ENCODE measurements at places on chromosomes 16 and 17.

GRCh38 chr16:20628213-20628612 is 52.0 kb upstream of the ACSM2B start:
- DNase-seq = no peak

DNA sequence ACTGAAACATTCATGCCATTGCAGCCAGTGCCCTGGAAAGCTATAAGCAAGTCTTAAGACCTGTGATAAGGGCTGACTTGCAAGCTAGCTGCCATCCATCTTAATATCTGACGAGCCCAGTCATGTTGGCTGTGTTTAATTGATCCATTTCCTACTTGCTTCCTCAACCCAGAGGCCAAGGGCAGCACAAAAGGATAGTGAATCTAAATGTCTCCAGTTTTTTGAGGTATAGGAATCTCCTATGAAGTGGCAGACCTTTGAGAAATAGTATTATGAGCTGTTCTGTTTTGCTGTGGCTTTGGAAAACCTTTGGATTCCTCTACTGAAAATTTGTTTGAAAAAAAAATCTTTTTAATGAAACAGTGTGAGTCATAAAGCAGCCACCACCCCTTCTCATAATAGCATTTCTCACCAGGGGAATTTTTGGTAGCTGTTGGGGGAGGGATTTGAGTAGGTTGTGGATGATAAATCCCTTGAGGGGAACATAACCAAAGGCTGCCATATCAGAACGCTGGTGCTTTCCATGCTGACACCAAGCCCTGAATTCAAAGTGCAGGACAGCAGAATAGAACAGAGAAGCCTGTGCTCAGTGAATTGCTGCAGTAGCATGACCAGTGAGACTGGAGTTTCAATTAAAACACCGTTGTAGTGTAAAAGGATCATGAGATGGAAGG is 12.9 kb downstream of the ZNRF1 start:
- DNase-seq = peak; percentile 78

GRCh38 chr17:7476494-7476893 is 2.9 kb downstream of the ZBTB4 start:
- DNase-seq = no peak

DNA sequence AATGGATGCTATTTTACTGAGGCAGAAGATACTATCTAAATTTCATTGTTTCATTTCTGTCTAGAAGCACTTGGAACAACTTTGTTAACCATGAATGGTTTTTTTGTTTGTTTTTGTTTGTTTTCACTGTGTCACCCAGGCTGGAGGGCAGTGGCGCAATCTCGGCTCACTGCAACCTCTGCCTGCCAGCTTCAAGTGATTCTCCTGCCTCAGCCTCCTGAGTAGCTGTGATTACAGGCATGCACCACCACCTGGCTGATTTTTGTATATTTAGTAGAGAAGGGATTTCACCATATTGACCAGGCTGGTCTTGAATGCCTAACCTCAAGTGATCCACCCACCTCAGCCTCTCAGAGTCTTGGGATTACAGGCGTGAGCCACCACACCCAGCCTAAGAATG is 40.5 kb downstream of the ABHD15 start:
- DNase-seq = no peak

DNA sequence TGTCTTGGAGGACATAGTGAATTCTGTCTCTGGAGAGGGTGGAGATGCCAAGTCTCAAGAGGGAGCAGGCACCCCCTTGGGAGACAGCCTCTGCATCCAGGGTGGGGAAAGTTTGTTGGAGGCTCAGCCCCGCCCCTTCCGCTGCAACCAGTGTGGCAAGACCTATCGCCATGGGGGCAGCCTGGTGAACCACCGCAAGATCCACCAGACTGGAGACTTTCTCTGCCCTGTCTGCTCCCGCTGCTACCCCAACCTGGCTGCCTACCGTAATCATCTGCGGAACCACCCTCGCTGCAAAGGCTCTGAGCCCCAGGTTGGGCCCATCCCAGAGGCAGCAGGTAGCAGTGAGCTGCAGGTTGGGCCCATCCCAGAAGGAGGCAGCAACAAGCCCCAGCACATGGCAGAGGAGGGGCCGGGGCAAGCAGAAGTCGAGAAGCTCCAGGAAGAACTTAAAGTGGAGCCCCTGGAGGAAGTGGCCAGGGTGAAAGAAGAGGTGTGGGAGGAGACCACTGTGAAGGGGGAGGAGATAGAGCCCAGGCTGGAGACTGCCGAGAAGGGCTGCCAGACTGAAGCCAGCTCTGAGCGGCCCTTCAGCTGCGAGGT is 5.2 kb downstream of the ZNF646 start:
- no peak for DNase-seq

- DNase-seq = no peak
Observed at GRCh38 chr17:76354747-76355310, 1.1 kb upstream of the PRPSAP1 start.

DNA sequence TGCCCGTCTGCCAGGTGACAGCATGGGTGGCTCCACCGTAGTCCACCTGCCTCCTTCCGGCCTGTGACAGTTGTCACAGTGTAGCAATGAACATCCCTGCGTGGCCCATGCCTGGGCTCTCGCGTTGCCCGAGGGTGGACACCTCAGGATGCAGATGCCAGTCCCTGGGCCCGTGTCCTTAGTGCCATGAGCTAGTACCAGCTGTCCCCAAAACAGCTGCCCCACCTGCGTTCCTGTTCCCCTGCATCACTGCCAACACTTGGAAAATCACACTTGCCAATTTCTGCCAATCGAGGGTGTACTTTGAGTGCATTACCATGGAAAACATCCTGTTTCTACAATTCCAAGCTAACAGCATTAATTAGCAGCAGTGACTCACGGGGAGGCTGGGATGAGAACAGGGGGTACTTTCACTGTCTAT is 9.0 kb upstream of the C16orf95 start:
- DNase-seq = no peak

DNA sequence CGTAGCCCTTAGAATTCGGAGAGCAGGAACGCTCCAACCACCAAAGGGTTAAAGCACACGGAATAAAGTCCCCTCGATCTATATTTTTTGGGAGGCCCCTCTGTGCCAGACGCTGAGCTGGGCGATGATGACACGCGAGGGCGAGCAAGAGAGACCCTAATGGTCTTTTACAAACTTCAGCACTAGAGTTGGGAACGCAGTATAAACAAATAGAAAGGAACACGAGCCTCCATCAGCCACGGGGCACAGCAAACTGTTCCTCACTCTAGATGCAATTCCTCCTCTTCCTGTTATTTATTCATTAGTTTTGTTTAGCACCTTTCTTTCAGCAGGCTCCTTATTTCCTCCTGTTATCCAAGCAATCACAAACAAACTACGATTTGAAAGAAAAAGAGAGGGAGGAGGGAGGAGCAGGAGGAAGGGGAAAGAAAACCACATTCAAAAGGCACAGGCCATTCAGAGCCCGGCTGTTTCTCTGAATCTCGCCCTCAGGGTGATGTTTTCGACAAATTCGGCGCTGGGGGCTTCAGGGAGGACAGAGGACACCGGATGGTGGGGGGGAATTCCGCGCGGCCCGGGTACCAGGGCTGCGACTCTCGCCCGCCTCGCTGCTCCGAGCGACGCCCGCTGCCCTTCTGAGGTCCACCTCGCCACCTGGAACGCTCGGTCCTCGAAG is 1.6 kb downstream of the TOX3 start:
- no peak for DNase-seq

DNA sequence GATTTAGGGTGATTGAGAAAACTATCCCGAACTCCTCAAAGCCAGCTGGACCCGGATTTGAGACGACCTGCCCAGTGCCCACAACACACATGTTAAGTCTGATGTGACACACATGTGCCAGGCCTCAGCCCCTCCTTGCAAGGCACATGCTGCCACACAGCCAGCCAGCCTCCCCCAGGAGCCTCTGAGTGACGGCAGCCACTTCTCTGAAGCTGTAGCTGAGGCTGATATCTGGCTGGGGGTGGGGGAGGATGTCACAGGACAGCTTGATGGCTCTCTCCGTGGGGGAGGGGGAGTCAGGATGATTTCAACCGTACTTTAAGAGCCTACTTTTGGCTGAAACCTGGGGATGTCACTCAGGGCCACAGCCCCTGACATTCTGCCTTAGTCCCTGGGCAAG is 40.9 kb downstream of the SRCIN1 start:
- DNase-seq = no peak

DNA sequence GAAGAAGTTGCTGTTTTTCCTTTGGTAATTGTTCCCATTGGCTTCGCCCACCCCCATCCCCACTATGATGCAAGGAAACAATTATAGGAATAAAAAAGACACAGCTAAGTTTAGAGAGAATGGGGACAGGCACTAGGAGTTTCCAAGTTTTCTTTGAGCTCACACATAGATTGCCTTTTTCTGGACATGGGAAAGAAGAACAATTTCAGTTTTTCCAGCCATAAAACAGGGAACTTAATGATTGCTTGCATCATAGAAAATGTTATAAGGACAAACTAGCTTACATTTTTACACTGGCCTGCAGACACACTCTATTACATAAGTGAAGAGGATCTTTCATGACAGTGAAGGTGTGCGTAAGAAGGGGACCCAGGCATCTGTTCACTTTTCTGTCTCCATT is 142.3 kb upstream of the ZFHX3 start:
- no peak for DNase-seq

DNA sequence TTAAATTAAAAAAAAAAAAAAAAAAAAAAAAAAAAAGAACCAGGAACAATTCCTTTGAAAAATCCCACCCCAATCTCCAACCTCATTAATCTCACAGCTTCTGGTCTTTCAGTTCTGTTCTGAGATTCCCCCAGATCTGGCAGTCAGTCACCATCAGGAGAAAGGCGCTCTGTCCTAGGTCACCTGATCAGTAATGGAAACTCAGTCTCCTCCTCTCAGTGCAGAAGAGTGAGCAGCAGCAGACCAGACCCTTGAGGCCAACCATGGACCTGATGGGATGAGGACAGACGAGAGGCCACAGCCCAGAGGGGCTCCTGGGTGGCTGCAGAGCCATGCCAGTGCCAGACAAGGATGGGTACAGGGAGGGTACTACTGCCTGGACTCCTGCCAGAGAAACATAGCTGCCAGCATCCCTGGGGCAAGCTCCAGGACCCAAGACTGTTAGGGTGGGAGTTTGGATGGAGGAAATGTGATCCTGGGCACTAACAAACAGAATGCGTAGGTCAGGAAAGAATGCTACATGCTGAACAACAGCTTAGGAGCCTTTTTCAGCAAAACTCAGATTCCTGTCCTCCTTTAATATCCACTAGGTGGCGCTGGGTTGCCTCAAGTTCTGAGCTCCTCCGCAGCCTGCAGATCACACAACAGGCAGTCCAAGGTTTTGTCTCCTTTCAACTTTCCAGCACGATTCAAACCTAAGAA is 28.7 kb downstream of the MPG start:
- no peak for DNase-seq

- no peak for DNase-seq
Observed at GRCh38 chr17:50047488-50048126, 8.3 kb upstream of the ITGA3 start.

DNA sequence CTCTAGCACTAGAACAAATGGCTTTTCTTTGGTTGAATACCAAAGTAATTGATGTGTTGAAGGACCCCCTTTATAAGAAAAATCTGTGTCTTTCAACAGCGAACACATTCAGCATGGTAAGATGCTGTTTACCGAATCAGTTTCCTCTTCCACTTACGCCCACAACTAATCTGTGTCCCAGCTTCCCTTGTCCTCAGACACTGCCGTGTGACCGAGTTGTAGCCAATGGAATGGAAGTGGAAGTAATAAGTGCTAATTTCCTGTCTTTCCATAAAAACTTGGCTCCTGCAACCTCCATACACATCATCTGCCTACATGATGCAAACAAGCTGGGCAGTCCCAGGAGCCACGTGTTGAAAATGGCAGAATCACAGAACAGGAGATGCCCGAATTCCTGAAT is 10.4 kb downstream of the CDIPT start:
- peak; percentile 54 for DNase-seq

DNA sequence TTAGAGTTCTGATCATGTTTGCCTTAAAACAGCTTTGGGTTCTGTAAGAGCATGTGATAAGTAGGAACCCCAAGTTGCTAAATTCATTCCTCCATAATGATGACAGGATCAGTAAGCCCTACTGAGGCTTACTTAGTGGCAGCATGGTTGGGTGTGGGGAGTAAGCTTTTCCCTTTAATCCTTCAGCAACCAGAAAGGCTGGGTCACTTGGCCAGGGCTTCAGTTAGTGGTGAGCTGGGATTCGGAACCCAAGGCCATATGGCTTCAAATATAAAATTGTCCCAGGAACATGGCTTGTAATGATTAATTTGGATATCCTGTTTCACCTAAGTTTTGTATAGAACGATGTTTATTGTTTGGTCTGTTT is 850 bp downstream of the GINS3 start:
- DNase-seq = no peak

DNA sequence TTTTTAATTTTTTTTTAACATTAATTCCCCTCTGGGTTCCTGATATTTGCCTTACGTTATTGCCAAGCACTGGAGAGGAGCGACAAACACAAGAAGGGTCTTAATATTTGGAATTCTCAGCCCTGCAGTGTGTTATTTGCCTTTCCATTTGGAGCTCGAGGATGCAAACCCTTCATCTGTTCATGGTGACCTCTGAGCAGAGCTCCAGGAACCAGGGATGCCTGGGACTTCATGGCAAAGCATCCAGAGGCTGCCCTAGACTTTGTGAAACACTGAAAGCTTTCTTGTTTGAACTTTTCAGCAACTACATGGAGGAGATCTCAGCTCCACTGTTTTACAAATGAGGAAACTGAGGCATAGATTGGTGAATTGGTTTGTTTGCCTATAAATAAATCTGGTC is 254.2 kb downstream of the CBLN1 start:
- no peak for DNase-seq

DNA sequence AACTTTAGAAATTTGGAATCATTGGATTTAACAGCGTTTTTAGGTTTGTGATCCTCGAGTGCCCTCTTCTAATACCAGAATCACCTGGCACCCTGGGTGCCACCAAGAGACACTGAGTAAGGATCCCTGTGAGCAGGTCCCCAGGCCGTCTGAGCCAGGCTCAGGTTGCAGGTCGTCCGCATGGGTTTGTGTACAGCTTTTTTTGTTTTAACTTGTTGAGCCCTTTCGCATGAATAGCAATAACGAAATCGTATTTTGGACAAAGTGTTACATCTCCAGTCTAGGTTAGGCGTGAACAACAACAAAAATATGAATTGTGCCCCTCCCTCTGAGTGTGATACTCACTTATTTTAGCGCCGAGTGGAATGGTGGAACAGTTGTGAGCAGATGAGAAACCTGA is 10.9 kb downstream of the USP10 start:
- no peak for DNase-seq

GRCh38 chr17:57823469-57824401 is 26.1 kb downstream of the MRPS23 start:
- DNase-seq = no peak

DNA sequence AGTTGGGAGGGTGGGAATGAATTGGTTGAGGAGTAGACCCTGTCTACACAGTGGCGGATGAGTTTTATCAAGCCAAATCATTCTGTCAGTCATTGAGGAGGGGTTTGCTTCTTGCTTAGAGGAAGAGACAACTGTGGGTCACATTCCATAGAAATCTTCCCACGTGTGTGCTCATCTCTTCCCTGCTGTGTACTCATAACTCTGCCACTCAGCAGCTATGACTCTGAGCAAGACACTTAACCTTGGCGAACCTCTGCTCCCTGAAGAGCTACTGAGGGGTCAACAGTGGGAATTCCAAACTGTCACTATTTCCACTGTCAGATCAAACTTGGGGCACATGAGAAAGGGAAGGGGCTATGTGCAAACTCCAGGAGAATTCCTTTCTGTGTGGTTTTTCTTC is 72.6 kb upstream of the COX10 start:
- DNase-seq = no peak
